ENCODE measurements at places on chromosomes 4 and X.
A peak's percentile ranks its signal among the peaks of the same experiment; 100 is the strongest.

DNA sequence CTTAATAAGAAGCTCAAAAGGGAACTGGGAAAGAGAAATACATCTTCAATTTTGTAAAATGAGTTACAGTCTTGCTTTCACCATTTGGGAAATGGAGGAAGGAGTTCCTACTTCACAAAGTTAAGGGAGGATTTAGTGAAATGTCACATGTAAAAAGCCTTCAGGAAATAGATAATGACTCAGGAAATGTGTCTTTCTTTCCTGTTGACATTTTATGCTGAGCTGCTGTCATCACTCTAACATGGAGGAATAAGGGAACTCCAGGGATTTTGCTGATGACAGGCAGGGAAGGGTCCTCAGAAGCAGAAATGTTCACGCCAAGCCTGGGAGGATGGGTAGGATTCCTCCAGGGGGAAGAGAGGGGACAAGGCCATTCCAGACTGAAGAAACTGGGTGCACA, 251.1 kb downstream of the USP46 start:
- no peak for DNase-seq

GRCh38 chrX:6770936-6771335, 236.0 kb upstream of the VCX3A start:
- DNase-seq = no peak

DNA sequence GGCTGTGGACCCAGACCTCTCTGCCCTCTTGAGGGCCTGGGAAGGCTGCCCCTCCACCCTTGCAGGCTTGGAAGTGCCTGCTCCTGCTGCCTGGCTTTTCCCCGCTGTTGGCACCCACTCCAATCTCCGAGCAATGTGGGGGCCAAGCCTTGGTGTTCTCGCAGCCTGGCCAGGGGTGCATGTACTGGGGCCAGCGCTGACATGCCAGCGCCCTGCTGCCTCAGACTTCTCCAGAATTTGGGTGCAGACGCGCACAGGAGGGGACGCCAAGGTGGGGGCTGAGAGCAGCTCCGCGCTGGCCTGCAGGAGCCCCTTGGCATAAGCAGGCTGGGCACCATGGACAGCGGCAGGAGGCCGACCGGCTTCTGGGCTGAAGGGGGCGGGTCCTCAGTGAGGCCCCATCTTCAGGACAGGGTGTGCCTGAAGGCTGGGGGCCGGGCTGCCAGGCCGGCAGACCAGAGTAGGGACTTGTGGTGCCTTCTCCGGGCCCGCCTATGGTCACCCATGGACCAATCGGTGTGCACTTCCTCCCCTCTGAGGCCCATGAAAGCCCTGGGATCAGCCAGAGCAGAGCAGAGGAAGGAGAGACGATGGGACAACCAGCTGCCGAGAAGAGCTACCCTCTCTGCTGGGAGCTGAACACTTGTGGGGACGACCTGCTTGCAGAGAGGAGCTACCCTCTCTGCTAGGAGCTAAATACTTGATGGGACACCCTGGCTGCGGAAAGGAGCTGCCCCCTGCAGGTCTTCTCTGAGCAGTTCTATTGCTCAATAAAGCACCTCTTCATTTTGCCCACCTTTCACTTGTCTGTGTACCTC, 118.3 kb downstream of the DNAAF6 start:
- DNase-seq = peak; percentile 25

DNA sequence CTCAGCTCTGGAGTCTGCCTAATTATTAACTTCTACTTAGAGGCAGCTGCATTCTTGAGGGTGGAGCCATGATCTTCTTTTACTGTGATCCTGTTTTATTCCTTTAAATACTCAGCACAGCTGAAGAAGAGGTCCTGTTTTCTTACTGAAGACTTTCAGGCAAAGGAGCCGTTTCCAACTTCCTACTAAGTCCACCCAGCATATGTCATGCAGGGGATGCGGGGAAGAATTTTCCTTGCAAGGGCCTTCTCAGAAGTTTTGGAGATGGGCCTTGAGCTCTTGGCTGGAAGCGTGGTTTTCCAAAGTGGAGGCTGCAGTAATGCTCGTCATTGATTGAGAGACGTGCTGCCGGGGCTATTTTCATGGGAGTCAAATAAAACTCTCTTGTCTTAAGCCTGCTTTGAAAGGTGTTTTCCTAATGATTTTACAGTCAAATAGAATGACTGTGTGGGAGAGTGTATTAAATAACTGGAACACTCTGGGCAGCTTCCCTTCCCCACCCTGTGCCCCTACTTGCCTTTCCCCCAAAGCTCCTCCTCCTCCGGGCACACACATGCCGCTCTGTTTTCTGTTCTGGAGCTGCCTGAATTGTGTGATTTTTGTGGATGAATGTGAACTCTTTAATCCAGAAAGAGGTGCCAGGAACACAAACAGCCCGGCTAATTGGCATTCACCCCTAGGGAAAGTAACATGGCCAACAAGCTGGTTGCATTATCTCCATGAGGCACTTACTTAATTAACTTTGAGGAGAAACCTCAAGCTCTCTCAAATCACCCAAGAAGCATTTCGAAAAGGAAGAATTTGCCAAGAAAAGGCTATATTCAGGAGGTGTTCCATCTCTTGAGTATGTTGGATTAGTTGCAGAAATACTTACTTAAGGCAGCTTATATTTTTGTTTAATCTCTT, 28.1 kb downstream of the FGF2 start:
- DNase-seq = no peak

GRCh38 chrX:142998447-142999198, 27.1 kb upstream of the SPANXN4 start:
- DNase-seq = no peak

DNA sequence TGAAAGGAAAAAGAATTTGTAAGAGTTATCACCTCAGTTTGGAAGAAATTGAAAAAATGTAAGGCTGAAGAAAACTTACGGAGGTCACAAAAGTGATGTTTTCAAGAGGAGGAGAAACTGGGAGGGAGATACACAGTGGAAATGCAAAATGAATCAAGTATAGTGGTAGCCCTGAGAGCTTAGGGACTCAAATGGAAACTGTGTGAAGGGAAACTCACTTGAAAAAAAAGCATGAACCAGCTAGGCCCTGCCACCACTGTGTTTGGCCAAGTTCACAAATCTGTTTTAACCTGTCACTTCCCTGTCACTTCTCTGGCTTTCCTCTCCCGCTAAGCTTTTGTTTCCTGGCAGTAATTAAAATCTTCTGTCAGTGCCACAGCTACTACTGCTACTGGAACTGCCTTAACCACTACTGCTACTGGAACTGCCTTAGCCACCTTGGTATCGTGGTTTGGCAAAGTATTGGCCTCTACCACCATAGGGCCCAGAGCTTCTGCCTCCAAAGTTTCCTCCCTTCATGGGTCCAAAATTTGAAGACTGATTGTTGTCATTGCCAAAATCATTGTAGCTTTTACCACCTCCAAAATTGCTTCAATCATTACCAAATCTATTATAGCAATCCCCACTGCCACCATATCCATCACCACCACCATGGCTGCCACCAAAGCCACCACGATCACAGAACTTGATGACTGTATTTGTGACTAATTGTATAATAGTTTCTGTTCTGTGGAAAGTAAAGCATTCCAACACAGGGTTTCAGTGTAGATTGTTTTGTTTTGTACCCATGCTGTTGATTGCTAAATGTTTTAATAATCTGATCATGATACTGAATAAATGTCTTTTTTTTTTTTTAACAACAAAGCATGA, 41.5 kb downstream of the SMARCA5 start:
- no peak for DNase-seq

GRCh38 chrX:114710571-114710970, 126.7 kb downstream of the HTR2C start:
- DNase-seq = no peak

- no peak for DNase-seq
These were observed 1.2 kb downstream of the CD38 start for GRCh38 chr4:15779306-15779705.
